A549 treated with AZD2906 at 1 μM for 4 hours (cell line): ENCODE measurements at places on chromosomes 4 and X. TPM values are rescaled to one million over a fixed set of nuclear protein-coding genes. Genes with fewer than 3 reads are reported as not detected.

The UBL4A gene
- 69.3 to 72.8 TPM (median 70.1 TPM) in 5 replicates for total RNA-seq

The GRSF1 gene
- 71.3 to 85.1 TPM (median 75.2 TPM) in 5 replicates for total RNA-seq

The PRSS12 gene
- 0.19 to 0.31 TPM (median 0.27 TPM) in 5 replicates for total RNA-seq

The GPR173 gene
- 0.02 TPM in 4 of 5 replicates, not detected in the other for total RNA-seq

The SLC4A4 gene
- 0.97 to 1.8 TPM (median 1.4 TPM) in 5 replicates for total RNA-seq

The CPZ gene
- total RNA-seq = 0.08 to 0.30 TPM (median 0.24 TPM) in 5 replicates

The GSTCD gene
- 4.7 to 6.6 TPM (median 5.7 TPM) in 5 replicates for total RNA-seq

The CCKAR gene
- total RNA-seq = not detected in 5 replicates

The TMEM150C gene
- total RNA-seq = 0.87 to 1.2 TPM (median 0.98 TPM) in 5 replicates

The CDKL5 gene
- 4.8 to 6.7 TPM (median 6.3 TPM) in 5 replicates for total RNA-seq

The USP9X gene
- 25.8 to 36.2 TPM (median 27.9 TPM) in 5 replicates for total RNA-seq

The CLGN gene
- 4.5 to 6.3 TPM (median 5.0 TPM) in 5 replicates for total RNA-seq

The PRRG3 gene
- not detected in 5 replicates for total RNA-seq

The CXCL11 gene
- 0.08 to 0.20 TPM (median 0.14 TPM) in 5 replicates for total RNA-seq

The HCFC1 gene
- total RNA-seq = 35.4 to 39.4 TPM (median 36.3 TPM) in 5 replicates

The SPINK2 gene
- 0.19 to 0.31 TPM in 2 of 5 replicates, not detected in the others for total RNA-seq

The NEUROG2 gene
- 0.03 TPM in 1 of 5 replicates, not detected in the others for total RNA-seq

The FGF2 gene
- total RNA-seq = 30.8 to 49.6 TPM (median 46.6 TPM) in 5 replicates

The TMEM154 gene
- 0.01 to 0.05 TPM (median 0.02 TPM) in 5 replicates for total RNA-seq

The ASMTL gene
- 18.5 to 20.7 TPM (median 20.2 TPM) in 5 replicates for total RNA-seq

The TMPRSS11A gene
- total RNA-seq = not detected in 5 replicates

The STAG2 gene
- 25.3 to 45.1 TPM (median 34.8 TPM) in 5 replicates for total RNA-seq

The XAGE2 gene
- not detected in 5 replicates for total RNA-seq

The TMEM35A gene
- total RNA-seq = not detected in 5 replicates

The ALB gene
- 0.16 to 1.7 TPM (median 1.5 TPM) in 3 of 5 replicates, not detected in the others for total RNA-seq

The QDPR gene
- 45.3 to 56.5 TPM (median 47.3 TPM) in 5 replicates for total RNA-seq

The HADH gene
- total RNA-seq = 21.8 to 24.2 TPM (median 23.7 TPM) in 5 replicates

The CCDC158 gene
- total RNA-seq = not detected in 5 replicates

The TLR8 gene
- total RNA-seq = not detected in 5 replicates

The PAGE5 gene
- not detected in 5 replicates for total RNA-seq

The GYPB gene
- not detected in 5 replicates for total RNA-seq

The BRS3 gene
- not detected in 5 replicates for total RNA-seq

The NPNT gene
- total RNA-seq = 0.28 to 0.72 TPM (median 0.42 TPM) in 5 replicates

The SMR3B gene
- not detected in 5 replicates for total RNA-seq

The MAGEA11 gene
- total RNA-seq = not detected in 5 replicates

The GIMD1 gene
- not detected in 5 replicates for total RNA-seq

The JCHAIN gene
- 0.10 to 0.24 TPM (median 0.16 TPM) in 3 of 5 replicates, not detected in the others for total RNA-seq

The FRG2 gene
- 0.07 TPM in 1 of 5 replicates, not detected in the others for total RNA-seq

The HELT gene
- not detected in 5 replicates for total RNA-seq

The C4orf50 gene
- total RNA-seq = not detected in 5 replicates

The KLB gene
- total RNA-seq = 0.08 to 0.15 TPM (median 0.14 TPM) in 5 replicates

The C4orf36 gene
- total RNA-seq = 0.77 to 1.7 TPM (median 1.4 TPM) in 5 replicates

The AP1AR gene
- total RNA-seq = 7.8 to 11.2 TPM (median 10.7 TPM) in 5 replicates
